NCI-H1436 (cell line): ENCODE measurements at places on chromosomes 1 and 21.
A peak's percentile ranks its signal among the peaks of the same experiment; 100 is the strongest.

GRCh38 chr1:244427647-244428046 lies 24.1 kb downstream of the ADSS2 start:
- DNase-seq, result no peak

DNA sequence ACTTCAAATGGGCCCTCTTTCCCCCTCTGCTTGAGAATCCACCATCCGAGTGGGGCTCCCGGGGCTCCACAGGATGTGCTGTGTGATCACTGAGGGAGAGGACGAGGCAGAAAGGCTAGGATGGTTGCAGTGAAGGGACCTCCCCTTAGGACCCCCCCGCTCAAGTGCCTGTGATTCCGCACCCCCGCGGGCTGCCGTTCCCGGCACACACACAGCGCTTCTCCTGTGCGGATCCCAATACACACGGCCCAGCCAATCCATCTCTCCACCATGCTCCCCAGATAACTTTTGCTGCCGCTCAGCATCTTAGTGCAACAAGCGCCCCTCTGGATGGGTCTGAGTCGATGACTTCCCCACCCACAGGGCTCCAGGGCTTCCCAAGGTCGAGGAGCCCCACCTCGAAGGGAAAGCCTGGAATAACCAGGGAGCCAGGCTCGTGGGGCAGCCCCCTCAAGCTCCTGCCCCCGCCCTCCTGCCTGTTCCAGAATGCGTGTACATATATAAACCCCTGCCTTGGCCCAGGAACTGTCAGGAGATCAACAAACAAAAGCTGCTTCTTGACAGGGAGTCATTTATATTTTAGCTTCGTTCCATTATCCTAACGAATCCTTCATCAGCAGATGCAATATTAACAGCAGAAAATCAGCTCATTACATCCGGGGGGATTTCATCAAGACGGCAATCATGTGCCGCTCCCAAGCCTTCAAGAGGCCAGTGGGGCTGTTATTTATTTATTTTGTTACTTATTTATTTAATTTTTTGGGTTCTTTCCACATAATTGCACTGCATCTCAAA lies 83.7 kb downstream of the CASZ1 start:
- DNase-seq, result no peak

DNA sequence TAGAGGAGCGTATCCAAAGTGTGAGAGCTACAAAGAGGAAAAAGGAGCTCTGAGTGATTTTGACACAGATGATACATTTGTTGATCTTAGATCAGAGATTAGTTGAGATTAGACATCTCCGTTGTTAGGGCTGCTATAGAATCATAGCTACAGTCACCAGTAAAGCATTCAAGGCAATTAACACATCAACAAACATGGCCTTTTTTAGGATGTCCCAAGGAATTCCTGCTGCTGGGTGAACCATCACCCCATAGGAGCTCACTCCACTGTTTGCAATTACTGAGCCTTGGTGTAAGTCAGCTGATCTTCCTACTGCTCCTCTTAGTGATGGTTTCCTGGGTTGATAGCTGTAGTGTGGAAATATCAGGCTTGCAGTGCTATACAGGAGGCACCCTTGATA lies 6.7 kb upstream of the RSRP1 start:
- no peak for DNase-seq

DNA sequence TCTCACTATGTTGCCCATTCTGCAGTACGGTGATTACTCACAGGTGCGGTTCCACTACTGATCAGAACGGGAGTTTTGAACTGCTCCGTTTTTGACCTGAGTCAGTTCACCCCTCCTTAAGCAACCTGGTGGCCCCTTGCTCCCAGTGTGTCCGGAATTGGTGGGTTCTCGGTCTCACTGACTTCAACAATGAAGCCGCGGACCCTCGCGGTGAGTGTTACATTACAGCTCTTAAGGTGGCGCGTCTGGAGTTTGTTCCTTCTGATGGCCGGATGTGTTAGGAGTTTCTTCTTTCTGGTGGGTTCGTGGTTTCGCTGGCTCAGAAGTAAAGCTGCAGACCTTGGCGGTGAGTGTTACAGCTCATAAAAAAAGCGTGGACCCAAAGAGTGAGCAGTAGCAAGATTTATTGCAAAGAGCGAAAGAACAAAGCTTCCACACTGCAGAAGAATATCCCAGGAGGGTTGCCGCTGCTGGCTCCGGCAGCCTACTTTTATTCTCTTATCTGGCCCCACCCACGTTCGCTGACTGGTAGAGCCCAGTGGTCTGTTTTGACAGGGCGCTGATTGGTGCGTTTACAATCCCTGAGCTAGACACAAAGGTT lies 17.6 kb upstream of the PARP1 start:
- no peak for DNase-seq

DNA sequence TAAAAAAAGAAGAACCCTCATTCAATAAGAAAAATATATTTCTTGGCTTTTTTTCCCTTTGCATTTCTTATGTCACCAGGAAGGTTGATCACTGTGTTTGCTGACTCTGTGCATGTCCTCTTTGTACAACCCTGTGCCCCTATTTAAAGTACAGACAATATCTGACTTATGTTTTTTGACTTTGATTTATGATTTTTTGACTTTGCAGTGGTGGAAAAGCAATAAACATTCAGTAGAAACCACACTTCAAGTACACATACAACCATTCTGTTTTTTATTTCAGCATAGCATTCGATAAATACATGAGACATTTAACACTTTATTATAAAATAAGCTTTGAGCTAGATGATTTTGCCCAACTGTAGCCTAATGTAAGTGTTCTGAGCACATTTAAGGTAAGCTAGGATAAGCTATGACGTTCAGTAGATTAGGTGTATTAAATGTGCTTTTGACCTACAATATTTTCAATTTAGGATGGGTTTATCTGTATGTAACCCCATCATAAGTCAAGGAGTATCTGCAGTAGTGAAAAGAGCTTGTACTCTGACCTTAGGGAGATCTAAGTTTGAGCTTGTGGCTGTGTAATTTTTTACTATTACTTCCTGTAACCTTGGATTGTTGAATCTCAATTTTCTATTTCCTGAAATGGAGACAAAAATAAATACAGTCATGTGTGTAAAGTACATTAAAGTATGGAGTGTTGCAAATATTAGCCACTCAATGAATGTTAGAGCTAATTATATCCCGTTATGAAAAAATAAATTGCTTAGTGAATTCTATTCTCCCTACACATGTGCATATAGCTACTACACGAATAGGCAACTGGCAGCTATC lies 1.2 kb downstream of the RNASEL start:
- no peak for DNase-seq

- DNase-seq, result peak; percentile 52
These were observed 35.5 kb downstream of the CACHD1 start for GRCh38 chr1:64505232-64505943.

GRCh38 chr1:46646331-46646730 lies 21.8 kb downstream of the ATPAF1 start:
- DNase-seq, result no peak

DNA sequence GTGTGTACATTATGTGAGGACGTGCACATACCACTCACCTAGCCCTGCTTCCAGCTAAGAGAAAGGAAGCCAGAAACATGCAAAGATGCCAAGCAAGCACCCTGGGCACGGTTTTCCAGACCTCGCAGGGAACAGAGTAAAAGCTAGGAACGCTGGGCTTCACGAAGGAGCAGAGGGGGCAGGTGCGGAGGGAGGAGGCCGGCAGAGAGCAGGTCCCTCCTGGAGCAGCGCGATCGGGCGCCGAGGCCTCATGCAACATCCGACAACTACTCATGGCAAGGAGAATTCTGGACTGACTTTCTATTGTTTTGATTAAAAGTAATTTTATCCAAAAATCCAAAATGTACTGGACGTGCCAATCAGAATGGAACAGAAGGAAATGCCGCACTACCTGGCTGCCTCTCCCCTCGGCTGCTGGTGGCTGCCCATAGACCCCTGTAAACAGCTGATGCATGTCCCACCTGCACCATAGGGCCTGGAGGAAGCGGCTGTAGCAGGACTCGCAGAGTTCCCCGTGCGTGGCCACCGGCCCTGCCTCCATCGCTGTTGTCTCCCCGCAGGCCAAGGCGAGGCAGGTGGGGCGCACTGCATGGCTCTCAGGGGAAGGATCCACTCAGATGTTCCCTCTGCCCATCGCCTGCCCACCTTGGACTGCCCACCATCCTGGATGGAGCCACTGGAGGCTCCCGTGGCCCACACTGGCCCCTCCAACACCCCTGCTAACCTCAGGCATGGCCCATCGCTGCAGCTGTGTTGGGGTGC lies 93.5 kb downstream of the WDR4 start:
- no peak for DNase-seq

DNA sequence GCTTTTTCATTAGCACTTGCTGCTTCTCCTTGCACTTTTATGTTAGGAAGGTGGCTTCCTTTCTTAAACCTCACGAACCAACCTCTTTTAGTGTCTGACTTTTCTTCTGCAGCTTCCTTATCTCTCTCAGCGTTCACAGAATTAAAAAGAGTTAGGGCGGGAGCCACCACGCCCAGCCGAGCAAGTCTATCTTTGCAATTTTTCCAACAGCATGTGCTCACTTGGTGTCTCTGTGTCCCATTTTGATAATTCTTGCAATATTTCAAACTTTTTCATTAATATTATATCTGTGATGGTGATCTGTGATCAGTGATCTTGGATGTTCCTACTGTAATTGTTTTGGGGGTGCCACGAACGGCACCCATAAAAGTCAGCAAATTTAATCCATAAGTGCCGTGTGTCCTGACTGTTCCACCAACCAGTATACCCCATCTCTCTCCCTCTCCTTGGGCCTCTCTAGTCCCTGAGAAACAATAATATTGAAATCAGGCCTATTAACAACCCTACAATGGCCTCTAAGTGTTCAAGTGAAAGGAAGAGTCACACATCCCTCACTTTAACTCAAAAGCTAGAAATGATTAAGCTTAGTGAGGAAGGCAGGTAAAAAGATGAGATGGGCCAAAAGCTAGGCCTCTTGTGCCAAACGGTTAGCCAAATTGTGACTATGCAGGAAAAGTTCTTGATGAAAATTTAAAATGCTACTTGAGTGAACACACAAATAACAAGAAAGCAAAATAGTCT lies 15.9 kb upstream of the ITPKB start:
- DNase-seq, result no peak

GRCh38 chr1:56644919-56645676 lies at the start of gene PRKAA2:
PRKAA2 (plus strand) TSS chr1:56645314; CDS start chr1:56645388, 74 bp downstream.
- DNase-seq, result peak; percentile 49

DNA sequence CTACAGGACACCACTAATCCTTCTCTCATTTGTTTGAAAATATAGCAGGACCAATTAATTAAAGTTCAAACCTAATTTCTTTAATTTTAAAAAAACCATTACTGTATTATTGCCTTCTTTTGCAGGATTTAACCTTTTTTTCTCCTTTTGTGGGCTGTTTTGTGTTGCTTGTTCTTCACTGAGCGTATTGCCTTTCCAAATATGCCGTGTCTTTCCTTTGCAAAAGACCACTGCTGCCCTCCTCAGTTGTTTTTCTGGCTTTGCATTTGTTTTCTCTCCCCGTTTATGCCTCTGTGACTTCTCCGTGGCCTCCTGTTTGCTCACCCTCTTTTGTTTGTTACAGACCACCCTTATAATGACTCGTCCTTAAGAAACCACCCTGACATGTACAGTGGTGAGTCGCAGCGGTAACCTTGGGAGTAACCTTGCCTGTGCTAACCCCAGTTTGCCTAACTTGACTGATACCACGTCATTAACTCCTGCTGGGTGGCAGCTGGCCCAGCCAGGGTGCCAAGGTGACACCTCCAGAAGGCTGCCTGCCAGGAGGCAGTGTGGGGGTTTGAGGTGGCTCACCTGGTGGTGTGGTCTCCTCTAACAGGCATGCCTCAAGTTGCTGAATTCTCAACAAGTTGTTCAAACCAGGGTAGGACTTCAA lies 81.1 kb upstream of the CNTN2 start:
- DNase-seq, result no peak
